ENCODE measurements at places on chromosomes 16 and 17.

- no peak for DNase-seq
Measured at GRCh38 chr16:57699481-57699880, 4.9 kb downstream of the DRC7 start.

- DNase-seq: no peak
Measured at GRCh38 chr17:53227514-53227913, 595.2 kb upstream of the KIF2B start.

DNA sequence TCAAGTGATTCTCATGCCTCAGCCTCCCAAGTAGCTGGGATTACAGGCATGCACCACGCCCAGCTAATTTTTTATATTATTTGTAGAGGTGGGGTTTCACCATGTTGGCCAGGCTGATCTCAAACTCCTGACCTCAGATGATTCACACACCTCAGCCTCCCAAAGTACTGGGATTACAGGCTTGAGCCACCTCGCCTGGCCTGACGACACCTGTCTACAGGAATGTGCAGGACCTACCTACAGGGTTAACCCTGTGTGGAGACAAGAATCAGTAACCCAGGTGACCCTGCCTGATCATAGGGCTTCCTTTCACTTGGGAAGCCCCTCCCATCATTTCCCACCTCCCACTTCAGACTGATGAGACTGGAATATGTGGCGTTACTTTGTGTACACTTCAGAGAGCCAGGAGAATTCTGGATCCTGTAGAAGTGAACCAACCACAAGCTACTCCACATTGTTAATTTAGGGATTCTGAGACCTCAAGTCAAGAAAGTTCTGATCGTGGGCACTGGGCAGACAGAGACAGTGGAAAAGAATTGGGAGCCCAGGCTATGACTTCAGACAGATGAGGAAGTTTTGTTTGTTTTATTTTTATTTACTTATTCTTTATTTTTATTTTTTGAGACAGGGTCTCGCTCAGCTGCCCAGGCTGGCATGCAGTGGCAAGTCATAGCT lies 5.7 kb upstream of the MILR1 start:
- DNase-seq: no peak

- DNase-seq: peak; percentile 81
Measured at GRCh38 chr17:53724726-53725125, 98.0 kb upstream of the KIF2B start.

DNA sequence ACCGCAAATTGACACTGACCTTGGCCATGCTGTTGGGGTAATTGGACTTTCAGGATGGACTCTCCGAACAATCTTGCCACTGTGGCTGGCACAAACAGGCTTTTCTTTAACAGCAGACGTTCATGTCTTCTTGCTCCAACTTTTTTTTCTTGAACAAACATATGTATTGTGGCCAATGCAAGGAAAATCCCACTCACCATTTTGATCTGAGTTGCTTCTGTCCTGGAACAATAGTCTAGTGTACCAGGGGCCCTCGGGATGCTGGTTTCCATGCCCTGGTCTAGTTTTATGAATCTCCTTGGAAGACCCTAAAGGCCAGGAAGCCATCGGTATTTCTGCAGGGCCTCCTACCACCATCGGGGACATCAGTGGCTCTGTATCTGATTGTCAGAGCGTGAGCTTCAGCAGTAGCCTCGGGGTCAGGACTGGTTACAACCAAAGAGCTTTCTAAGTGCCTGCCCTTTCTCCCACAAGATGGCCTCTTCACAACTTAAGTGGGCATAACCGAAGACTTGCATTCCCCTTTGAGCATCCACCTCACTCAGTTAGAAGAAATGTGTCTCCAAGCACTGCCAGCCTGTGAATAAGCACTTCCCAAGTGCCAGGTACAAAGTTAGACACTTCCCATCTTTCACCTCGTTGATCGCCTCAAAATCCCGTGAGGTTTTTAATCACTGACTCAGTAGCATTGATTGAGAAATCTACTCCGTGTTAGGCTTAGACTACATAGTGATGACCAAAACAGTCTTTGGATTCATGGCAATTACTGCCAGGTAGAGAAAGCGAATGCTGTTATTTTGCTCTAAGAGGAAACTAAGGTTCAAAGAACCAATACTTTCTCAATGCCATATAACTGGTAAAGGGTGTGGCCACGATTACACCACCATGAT lies 87.0 kb upstream of the TBX2 start:
- DNase-seq: no peak

- DNase-seq: no peak
Measured at GRCh38 chr16:23679274-23679985, 741 bp downstream of the PLK1 start.

GRCh38 chr16:86211265-86211664 lies 299.1 kb upstream of the FOXF1 start:
- no peak for DNase-seq

DNA sequence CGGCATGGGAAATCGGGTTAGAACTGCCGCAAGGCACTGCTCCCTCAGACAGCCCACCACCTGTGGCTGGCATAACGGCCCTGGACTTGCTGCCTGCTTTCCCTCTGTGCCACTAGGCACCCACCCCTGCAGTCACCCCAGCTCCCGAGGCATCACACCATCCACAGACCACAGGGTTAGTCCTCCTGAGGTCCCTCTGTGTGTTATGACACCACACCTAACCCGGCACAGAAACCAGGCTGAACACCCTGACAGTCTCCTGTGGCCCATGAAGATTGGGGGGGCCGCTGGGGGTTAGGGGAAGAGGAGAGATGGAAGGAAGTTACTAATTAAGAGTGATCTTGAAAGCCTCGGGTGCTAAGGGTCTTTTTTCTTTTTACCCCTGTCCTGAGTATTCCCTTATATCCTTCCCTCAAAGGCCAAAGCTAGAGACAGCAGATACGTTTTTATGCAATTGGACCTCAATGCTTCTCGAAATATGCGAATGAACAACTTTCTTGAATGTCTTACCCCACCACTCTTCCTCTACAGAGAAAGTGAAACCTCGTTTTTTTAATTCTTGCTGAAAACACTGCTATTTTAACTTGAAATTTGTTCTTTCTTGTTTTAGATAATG lies 7.0 kb downstream of the CYTH1 start:
- DNase-seq: no peak

DNA sequence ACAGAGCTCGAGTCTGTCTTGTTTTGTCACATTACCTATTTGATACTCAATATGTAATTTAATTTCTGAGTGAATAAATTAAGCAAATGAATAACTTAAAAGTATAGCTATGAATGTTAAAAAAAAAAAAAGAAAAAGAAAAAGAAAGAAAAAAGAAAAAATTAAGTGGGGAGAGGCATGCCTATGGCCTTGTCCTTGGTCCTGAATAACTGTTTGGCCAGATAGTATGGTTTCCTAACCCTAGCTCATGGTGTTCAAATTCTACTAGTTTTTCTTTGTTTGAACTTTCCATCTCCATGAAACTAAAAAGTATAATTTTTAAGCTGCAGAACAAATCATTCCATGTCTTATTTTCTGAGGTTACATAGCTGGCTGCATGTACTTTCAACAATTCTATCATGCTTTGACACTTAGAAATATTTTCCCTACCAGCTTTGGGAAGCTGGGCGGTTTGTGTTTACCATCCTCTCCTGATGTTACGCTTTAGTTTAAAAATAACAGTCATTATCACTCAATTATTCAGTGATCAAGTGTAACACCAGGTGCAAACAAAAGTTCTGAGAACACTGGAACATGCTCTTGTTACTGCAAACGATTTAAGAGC lies 31.8 kb downstream of the TOX3 start:
- no peak for DNase-seq

- no peak for DNase-seq
Measured at GRCh38 chr17:36001862-36002603, 680 bp upstream of the CCL15 start.

DNA sequence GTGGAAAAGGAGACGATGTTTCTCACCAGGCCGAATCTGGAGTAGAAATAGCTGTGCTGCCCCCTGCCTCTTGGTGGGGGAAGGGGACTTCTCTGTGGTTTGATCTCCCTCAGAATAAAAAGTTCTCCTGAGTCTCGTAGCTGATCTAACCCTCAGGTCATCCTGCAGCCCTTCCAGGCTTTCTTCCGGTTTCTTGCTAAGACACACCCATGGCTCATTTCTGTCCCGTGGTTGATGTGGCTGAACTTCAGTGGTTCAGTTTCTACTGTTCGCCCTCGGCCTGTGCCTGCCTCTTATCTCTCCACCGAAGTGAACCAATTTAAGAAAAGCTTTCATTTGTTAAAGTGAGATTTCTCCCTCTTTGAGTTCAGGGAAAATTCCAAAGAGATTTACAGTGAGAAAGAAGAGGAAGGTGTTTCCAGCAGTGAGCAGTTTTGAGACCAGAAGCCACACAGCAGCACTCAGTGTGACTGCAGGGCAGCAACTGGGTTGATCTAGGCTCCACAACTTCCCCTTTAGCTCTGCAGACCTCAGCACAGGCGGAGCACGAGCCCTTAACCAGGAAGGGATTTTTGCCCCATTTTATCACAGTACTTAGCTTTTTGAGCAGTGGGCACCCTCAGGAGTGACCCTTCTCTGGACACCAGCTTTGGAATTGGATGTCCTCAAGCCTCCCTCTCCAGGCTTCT lies 34.9 kb upstream of the CACNG5 start:
- no peak for DNase-seq

GRCh38 chr17:79779084-79779529 lies 1.2 kb downstream of the CBX2 start:
- DNase-seq: no peak

- DNase-seq: no peak
Measured at GRCh38 chr16:87701078-87701460, 64.7 kb downstream of the KLHDC4 start.

GRCh38 chr17:65231662-65232335 lies 94.6 kb downstream of the RGS9 start:
- peak; percentile 53 for DNase-seq

GRCh38 chr17:65553009-65553645 lies 8.3 kb downstream of the AXIN2 start:
- DNase-seq: no peak

DNA sequence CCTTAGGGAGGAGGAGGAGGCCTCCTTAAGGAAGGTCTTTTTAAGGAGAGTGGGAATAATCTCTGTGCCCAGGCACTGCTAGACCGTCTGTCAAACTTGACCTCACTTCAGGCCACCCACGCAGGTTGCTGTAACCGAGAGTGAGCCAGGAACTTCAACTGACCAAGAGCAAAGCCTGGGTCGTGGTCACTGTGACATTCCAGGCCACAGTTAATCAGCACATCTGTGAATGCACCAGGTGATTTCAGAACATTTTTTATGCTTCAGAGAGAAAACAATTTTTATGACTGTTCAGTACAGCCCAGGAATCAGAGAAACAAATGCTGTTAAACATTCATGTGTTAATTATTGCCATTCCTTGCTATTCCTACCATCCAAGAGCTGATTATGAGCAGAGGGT lies 226.6 kb upstream of the ASIC2 start:
- DNase-seq: no peak

DNA sequence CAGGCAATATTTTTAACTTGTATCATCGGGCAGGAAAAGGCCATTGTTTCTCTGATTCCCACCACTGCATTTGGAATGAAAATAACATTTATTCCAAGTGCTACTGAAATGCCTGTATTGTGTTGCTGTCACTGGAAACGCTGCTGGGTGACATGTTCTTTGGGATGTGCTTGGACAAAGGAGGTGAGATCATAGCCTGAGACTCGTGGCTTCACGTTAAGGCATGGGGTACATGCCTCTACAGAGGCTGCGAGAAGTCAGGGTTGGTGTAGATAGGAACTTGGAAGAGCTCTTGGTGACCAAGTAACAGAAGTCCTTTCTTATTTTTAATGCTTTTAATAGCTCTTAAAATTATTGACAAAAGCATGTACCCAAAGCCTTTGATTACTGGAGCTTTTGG lies 58.8 kb upstream of the MAF start:
- DNase-seq: no peak

- DNase-seq: no peak
Measured at GRCh38 chr16:46721885-46722284, 26.3 kb downstream of the MYLK3 start.

DNA sequence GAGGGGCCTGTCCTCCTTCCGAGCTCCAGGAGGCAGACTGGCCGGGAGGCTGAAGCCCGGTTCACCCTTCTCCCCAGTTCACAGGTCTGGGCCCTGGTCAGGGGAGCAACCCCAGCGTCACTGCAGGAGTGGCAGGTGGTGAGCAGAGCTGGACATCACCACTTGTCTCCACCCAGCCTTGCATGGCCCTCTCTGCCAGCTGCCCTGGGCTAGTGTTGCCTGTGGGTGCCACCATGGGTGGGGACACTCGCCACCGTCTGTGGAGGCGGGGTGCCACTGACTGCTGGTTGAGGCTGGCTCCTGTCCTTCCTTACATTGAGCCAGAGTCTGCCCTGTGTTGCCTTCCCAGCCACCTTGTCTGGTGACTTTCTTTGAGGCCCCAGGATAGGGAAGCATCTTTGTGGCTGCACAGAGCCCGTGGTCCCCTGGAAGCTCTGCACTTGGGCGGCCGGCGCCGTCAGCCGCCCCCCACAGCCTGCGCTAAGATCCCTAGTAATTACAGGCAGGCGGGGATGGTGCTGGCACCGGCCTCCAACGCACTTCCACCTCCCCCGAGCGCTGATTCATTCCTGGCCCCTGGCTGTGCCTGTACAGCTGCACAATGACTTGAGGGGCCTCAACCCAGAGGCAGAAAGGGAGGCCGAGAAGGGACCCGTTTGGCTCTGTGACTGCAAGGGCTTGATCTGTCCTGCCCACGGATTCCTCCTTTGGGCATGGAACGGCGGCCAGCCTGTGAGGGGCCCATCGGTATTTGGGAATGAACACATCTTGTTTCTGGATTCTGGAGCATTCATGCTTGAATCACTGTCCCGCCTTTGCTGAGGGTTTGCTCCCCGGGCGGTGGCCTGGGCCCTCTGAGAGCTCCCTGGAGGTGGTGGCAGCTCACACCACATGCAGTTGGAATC lies 5.2 kb downstream of the BAIAP2 start:
- no peak for DNase-seq

DNA sequence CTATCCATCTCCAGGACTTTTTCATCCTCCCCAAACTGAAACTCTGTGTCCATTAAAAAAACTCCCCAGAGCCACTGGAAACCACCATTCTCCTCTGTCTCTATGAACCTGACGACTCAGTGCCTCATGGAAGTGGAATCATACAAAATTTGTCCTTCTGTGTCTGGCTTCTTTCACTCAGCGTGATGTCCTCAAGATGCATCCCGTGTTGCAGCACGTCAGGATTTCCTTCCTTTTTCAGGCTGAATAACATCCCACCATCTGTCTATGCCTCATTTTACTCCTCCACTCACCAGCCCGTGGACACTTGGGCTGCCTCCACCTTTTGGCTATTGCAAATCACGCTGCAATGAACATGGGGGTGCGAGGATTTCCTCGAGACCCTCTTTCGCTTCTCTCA lies 12.6 kb upstream of the ALDH3A1 start:
- no peak for DNase-seq

GRCh38 chr17:12046786-12047185 lies 26.1 kb downstream of the MAP2K4 start:
- no peak for DNase-seq

DNA sequence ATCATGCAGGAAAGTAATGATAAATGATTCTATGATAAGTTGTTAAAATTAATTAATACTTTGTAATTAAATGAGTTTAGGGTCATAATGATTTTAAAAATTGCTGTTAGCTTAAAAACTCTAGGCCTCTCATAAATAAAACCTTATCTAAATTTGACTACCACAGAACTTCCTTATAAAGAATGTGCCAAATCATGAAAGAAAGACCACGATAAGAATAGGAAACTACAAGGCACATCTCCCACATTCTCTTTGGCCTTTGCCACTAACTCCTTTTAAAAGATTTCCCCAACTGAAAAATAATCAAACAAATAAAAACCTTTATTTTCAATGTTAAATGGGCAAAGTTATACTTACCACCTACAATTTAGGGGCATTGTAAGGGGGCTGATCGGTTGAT lies 164.6 kb upstream of the C17orf78 start:
- no peak for DNase-seq

All from kidney epithelial cell (primary cell).